A172 (cell line): ENCODE measurements at places on chromosomes 1 and 21. TPM values are rescaled to one million over a fixed set of nuclear protein-coding genes. Genes with fewer than 3 reads are reported as not detected.

SPRR2B gene
- not detected in 2 replicates for total RNA-seq

TCHHL1 gene
- not detected in 2 replicates for total RNA-seq

F5 gene
- total RNA-seq = not detected in 2 replicates

PTPRU gene
- total RNA-seq = 3.0 and 7.4 TPM in 2 replicates

ANKRD35 gene
- total RNA-seq = not detected in 2 replicates

TAF13 gene
- total RNA-seq = 66.7 and 78.1 TPM in 2 replicates

SVBP gene
- total RNA-seq = 15.2 and 25.8 TPM in 2 replicates

GLRX2 gene
- total RNA-seq = 58.7 and 63.9 TPM in 2 replicates

TNFRSF4 gene
- not detected in 2 replicates for total RNA-seq

MTARC1 gene
- total RNA-seq = not detected in 2 replicates

CHI3L1 gene
- 0.24 and 3.3 TPM in 2 replicates for total RNA-seq

KLHDC8A gene
- total RNA-seq = not detected in 2 replicates

AKNAD1 gene
- 2.1 TPM in 1 of 2 replicates, not detected in the other for total RNA-seq

ITGB2 gene
- total RNA-seq = 0.19 and 1.2 TPM in 2 replicates

PRDX6 gene
- 436 and 466 TPM in 2 replicates for total RNA-seq

TP73 gene
- 1.7 and 4.7 TPM in 2 replicates for total RNA-seq

SPATA17 gene
- total RNA-seq = 0.12 and 0.91 TPM in 2 replicates

CRYAA gene
- not detected in 2 replicates for total RNA-seq

KCND3 gene
- 0.07 and 0.17 TPM in 2 replicates for total RNA-seq

EPHA2 gene
- total RNA-seq = 54.3 and 78.1 TPM in 2 replicates

RASSF5 gene
- total RNA-seq = 3.3 and 5.8 TPM in 2 replicates
